ENCODE measurements at places on chromosomes 3 and 15.

GRCh38 chr3:42166214-42166613 lies 75.1 kb downstream of the TRAK1 start:
- DNase-seq = no peak

DNA sequence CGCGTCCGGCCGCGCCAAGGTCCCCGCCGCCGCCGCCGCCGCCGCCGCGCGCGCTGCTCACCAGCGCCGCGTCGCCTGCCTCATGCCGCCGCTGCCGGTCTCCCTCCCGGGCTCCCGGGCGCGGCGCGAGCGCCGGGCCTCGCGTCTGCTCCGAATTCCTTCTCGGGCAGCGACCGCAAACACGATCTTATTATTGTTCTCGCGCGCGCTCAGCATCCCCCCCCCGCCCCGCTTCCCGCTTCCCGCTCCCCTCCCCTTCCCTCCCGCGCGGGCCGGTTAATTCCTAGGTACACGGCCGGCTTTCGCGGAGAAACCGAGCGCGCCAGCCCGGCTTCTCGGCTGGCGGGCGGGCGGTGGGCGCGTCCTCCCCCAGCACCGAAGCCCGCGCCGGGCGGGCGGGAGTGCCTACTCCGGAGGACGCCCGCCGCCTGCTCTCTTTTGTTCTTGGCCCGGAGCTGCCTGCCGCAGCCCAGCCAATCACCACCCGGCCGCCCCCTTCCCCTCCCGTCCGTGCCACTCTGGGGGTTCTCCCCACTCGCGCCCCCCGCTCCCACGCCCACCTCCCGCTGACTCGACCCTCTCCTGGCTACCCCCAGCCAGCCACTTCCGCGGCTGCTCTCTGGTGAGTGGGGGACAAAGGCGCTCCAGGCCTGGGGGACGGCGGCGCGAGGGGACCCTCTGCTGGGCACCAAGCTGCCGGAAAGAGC lies at the start of gene HDGFL3:
HDGFL3 (minus strand) TSS at position 164 of the 707 bp plus-strand sequence. CDS start 409 bp downstream, outside the sequence.
- DNase-seq = peak; percentile 66

- no peak for DNase-seq
These were observed 559.0 kb downstream of the PDCD6IP start for GRCh38 chr3:34357461-34357860.

DNA sequence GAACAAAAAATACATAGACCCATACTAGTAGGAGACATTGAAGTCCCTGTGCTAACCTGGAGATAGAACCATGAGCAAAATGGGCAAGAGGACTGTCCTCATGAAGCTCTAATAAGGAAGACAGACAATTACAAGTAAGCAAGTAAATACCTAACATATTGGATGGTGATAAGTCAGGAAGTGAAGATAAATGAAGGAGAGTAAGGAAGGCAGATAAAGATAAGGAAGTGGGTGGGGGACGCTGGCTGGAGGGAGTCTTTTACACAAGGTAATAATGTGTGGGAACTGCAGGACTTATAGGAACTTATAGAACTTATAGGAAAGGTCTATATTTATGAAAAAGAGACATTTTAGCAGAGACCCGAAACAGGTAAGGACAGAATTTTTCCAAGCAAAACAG lies 148.9 kb upstream of the ABI3BP start:
- DNase-seq = no peak

- DNase-seq = no peak
These were observed 339.6 kb upstream of the ARL6 start for GRCh38 chr3:97425002-97425401.

GRCh38 chr3:143203848-143204247 lies 84.3 kb downstream of the CHST2 start:
- DNase-seq = peak; percentile 58

GRCh38 chr3:115927197-115927596 lies 303.9 kb downstream of the GAP43 start:
- DNase-seq = no peak
